CD4-positive, alpha-beta T cell treated with Interferon alpha-2 for 1 hour (primary cell): ENCODE measurements at places on chromosomes 12 and 14.

GRCh38 chr12:52949413-52950331 lies 754 bp downstream of the KRT18 start:
- no peak for DNase-seq

GRCh38 chr12:497501-498160 lies 37.9 kb downstream of the B4GALNT3 start:
- no peak for DNase-seq

- DNase-seq: no peak
Measured at GRCh38 chr14:103135333-103136260, 12.3 kb downstream of the TNFAIP2 start.

DNA sequence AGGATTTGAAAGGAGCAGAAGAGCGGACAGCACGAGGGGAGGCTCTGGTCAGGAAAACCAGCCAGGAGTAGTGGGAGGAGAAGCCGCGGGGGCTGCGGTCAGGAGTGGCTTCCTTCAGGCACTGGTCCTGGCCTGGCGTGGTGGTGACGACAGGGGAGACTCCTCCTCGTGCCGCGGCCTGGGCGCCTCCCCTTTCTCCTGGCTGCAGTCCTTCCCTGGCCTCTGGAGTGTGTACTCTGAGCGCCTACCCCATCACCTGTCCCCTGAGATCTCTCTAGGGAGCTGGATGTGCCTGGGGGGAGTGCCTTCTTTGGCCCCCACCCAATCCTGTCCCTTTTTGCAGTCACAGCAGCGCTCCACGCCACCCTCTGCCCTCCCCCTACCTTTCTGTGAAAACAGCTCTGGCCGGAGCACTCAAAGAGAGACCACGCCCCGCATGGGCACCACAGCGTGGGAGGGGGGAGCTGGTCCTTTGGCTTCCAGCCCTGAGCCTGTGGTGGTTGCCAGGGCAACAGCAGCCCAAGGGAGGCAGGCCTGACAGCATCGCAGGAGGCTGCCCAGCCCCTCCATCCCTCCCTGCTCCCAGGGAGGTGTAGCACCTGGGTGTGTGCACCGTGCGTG lies 125.9 kb downstream of the CALM1 start:
- DNase-seq: no peak

DNA sequence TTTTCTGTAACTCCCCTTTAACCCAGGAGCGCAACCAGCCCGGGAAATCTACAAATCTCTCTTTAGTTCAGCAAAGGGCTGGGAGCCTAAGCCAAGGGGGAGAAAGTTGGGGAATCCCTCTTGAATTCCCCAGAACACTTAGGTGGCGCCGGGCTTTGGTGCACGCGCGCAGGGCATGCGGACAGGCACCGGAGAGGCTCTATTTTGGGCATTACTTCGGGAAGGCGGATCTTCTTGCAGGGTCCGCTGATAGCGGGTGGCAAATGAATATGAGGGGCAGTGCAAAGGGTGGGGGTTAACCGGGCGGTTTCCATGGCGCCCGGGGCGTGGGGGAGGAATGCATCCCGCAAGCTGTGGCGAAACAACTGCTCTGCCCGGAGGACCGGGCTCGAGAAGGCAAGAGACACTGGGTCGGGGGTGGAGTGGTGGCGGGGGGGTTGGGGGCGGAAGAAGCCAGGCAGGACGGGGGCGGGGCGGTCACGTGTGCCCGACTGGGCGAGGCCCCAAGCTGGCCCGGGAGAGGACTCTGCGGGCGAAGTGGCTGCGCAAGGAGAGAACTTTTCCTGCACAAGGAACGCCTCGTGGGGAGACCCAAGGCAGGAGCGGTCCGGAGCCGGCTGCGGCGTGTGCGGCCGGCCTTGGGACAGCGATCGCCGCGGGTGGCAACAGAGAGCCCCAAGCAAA lies at the start of gene FLVCR2:
FLVCR2 (plus strand) TSS at position 519 of the 684 bp plus-strand sequence. CDS start 353 bp downstream, outside the sequence.
- DNase-seq: peak; percentile 52

- DNase-seq: no peak
Measured at GRCh38 chr14:93898731-93899130, 28.4 kb upstream of the FAM181A start.

GRCh38 chr14:20559461-20559904 lies 1.4 kb downstream of the RNASE9 start:
- DNase-seq: no peak

- no peak for DNase-seq
Measured at GRCh38 chr14:86015511-86015910, 485.6 kb downstream of the FLRT2 start.

DNA sequence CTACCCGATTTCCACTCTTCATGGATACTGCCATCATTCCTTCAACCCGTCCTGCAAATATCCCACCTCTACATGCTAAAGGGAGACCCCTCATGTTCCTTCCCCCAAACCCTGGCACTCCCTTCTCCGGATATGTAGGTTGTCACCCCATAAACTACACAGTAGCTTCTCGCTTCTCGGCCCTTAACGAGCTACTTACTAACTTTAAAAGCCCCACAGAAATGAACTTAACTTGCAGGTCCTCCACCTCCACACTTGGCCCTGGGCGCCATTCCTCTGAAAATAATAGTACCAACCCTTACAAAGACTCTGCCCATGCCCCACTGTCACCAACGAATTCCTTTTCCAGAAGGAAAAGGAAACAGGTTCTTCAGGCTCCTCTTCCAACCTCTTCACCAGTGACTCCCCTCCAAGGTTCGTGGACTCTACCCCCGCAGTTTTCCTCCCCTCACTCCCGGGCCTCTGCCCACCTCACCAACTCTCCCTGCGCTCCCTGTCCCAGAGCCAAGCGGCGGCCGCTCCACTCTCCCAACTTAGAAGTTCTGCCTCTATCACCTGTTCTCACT lies 1.2 kb downstream of the SPPL3 start:
- no peak for DNase-seq

GRCh38 chr12:57491393-57492280 lies 3.8 kb downstream of the MARS1 start:
- DNase-seq: no peak

- no peak for DNase-seq
Measured at GRCh38 chr14:74085047-74085637, 386 bp downstream of the LIN52 start.

DNA sequence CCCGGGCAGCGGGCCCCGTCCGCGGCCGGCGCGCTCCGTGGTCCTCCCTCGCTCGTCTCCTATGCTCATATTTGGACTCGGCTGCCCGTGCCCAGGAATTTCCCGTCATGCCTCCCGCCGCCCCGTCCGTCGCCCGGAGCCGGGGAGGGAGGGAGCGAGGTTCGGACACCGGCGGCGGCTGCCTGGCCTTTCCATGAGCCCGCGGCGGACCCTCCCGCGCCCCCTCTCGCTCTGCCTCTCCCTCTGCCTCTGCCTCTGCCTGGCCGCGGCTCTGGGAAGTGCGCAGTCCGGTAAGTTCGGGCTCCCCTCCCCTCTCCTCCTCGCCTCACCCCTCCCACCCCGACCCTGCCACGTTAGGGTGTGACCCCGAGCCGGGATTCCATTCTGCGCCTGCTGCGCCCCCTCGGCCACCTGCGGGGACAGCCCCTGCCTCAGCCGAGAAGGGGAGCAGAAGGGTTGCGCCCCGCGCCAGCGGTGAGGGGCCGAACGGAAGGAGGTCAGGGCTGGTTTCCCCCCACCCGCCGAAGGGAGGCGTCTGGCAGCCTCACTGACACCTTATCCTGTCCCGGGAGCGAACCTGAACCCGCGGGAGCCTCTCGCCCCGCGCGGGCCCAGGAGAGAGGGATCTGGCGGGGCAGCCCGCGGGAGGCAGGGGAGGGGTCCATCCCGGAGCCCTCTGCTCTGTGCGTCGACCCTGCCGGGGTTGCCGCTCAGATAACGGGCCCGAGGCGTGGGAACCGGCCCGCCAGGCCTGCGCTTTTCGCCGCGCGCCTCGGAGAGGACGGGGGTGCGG lies at the start of gene MSRB3:
MSRB3 (plus strand) TSS at position 108 of the 793 bp plus-strand sequence. CDS start 29,897 bp downstream, outside the sequence.
- DNase-seq: no peak

GRCh38 chr14:89870316-89870715 lies 84.2 kb downstream of the EFCAB11 start:
- DNase-seq: no peak

- DNase-seq: no peak
Measured at GRCh38 chr12:124463341-124463921, 104.0 kb downstream of the NCOR2 start.

DNA sequence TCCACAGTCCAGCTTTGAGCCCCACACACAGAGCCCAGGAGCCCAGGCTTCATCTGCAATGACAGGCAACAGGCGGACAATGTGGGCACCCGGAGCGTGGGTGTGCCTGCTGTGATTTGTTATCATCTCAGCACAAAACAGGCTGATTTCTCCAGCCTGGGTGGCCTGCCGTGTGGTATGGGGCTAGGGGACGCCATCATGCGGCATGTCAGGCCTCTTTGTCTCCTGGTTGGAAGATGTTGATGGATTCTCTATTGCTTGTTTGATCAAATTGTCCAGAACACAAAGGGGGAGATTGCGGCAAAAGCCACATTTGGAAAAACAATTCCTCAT lies 147.1 kb downstream of the KIF26A start:
- no peak for DNase-seq

GRCh38 chr12:63292471-63293221 lies 141.6 kb upstream of the AVPR1A start:
- DNase-seq: no peak

- DNase-seq: peak; percentile 40
Measured at GRCh38 chr12:110669193-110669502, 19.8 kb downstream of the HVCN1 start.

- no peak for DNase-seq
Measured at GRCh38 chr14:33691907-33692306, 259.0 kb downstream of the EGLN3 start.

GRCh38 chr12:112961074-112961473 lies 17.2 kb upstream of the OAS2 start:
- DNase-seq: no peak

GRCh38 chr12:77571768-77572167 lies 258.9 kb upstream of the NAV3 start:
- DNase-seq: no peak

DNA sequence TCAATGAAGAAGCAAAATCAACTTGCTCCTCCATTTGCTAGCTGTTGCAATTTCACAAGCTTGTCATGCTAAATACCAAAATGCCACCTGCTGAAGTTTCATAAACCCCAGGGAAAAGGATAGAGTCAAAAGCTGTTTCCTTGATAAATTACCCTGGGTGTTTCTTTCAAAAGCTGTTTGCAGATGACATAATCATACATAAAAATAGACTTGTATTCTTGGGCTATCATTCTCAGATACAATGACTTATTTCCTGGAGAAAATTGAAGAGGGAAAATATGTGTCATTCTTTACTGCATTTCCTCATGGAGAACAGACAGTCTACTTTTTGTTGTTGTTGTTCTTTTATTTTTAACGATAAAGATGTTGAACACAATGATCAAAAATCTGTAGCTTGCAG lies 119.2 kb downstream of the GALC start:
- DNase-seq: no peak

DNA sequence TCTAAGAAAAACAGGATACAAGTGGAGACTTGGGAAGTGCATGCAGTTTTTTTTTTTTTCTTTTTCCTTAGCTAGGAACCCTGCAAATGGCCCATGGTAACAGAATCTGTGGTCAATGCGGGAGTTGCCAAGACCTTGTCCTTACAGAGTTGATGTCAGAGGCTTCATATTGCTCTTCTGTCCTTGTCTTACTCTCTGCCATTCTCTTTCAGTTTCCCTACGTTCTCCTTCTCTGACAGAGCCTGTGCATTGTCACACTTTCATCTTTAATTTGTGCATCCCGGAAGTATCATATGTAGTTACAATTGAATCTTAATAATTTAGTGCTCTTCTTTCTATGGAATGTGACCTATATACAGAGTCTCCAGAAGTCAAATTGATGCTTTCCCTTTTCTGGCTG lies 986.9 kb downstream of the TMEM121 start:
- no peak for DNase-seq

GRCh38 chr12:5222011-5222461 lies 178.4 kb downstream of the KCNA5 start:
- no peak for DNase-seq

GRCh38 chr12:25802143-25802542 lies 156.3 kb upstream of the RASSF8 start:
- no peak for DNase-seq

DNA sequence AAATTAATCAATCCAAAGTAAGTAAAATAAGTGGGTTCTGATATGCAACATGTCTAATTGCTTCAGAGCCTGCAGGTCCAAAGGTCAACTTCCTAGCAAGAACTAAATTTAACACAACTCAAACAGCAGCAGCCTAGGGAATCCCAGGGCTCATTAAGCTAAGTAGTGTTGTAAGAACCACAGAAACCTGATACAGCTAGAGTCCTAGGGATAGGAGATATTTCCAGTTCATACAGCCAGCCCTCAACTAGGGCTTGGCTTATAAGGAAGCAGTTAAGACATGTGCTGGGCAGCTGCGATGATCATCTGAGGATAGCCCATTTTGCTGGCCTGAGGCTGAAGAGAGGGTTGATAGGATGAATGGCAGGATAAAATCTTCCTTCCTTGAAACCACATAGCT lies at the start of gene OR4Q3:
OR4Q3 (plus strand) TSS at position 316 of the 400 bp plus-strand sequence.
- DNase-seq: no peak

- DNase-seq: no peak
Measured at GRCh38 chr12:3596703-3597415, 105.9 kb downstream of the PRMT8 start.

DNA sequence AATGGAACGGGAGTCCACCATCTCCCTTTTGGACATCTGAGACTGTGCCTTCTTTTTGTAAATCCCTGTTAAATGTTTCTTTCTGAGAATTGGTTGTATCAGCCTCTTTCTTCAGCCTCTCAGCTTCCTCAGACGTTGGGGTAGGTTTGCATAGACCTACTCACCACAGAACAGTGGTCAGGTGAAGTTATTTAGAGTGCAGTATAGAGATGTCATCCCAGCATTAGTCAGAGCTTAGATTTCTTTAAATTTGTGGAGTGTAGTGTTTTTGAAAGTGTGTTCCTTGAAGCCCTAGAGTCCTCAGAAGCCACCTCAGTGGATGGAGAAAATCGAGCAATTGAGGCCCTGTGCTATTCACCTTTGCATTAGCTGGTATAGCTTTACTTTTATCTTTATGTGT lies 8.9 kb upstream of the EEA1 start:
- no peak for DNase-seq

GRCh38 chr14:105486974-105487448 lies 325 bp downstream of the CRIP1 start:
- DNase-seq: peak; percentile 81

DNA sequence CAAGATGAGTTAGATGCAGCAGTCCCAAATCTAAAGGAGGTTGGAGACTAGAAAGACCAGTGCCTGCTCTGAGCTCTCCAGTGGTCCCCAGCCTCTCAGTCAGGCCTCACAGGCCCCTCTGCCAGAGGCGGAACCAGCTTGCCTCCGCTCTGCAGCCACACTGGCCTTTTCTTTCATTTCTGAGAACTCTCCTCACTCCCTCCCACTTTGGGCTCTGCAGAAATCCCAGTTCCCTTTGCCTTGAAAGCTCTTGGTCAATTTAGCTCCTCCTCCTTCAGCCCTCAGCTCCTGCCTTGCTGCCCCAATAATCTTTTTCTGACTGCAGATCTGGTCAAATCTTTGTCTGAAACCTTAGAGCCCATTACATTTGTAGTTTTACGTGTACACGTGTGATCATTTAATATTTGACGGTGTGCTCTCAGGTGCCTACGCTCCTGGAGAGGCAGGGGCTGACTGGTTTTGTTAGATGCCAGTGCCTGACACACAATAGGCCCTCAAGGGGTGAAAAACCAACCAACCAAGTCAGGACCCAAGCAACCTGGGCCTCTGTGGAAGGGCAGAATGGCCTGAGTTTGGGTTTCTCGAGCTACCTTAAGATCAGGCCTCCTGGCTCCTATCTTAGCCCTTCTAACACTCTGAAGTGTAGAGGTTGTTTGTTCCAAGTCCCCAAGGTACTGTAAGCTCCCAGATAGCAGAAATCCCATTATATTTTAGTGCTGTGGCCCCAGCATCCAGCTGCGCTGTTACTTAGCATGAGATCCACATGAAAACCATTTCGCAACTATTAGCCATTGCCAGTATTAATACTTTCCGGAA lies 1.1 kb upstream of the NUDT4 start:
- no peak for DNase-seq

GRCh38 chr12:105425254-105426174 lies 95.0 kb downstream of the C12orf75 start:
- DNase-seq: no peak
